ENCODE measurements at places on chromosomes 2 and 18.

DNA sequence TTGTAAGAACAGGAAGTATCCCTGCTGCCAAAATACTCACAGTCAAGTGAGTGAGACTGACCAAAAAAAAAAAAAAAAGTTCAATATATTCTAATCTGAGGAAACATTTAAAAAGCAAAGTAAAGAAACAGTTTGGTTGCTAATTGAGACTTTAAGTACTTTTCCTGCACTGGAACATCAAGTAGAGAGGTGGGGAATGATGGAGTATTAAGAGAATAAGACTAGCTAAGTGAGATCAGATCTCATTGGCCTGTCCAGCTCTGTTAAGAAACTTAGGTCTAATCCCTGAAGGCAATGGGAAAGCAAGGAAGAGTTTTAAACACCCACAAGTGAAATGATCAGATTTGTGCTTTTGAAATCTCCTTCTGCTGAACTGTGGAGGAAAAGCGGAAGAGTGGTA, 27.8 kb upstream of the MAP4K3 start:
- DNase-seq = no peak

GRCh38 chr2:129301431-129301913, 678.0 kb upstream of the RAB6C start:
- no peak for DNase-seq

DNA sequence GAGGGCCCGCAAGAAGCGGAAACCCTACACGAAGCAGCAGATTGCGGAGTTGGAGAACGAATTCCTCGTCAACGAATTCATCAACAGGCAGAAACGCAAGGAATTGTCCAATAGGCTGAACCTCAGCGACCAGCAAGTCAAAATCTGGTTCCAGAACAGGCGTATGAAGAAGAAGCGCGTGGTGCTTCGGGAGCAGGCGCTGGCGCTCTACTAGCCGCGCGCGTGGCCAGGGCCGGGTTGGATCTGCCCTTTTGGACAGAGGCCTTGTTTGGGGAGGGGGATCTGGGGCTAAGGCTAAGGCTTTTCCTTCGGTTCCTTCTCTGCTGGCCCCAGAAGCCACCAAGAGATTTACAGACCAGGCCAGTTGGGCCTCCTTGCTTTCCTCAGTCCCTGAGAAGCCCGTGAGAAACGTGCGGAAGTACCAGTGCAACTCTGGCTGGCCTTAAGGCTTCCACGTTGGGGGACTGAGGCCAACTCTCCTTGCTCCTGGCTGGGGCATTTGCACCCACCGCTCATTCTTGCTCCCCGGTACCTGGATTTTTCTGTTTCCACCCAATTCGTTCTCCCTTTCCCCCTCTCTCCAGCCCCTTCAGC, 1.0 kb downstream of the HOXD12 start:
- DNase-seq = no peak

GRCh38 chr2:142332196-142332595, 201.4 kb upstream of the LRP1B start:
- DNase-seq = no peak

DNA sequence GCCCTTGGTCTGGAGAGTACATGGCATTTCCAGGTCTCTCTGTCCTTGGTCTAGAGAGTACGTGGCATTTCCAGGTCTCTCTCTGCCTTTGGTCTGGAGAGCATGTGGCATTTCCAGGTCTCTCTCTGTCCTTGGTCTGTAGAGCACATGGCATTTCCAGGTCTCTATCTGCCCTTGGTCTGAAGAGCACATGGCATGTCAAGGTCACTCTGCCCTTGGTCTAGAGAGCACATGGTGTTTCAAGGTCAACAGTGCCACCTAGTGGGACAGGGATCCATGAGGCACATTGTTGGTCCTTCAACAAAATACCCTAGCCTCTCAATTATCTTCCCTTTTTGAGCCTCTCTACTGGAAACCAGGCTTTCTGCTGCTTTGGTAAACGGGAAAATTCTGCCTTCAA, 250.2 kb downstream of the OTX1 start:
- no peak for DNase-seq

DNA sequence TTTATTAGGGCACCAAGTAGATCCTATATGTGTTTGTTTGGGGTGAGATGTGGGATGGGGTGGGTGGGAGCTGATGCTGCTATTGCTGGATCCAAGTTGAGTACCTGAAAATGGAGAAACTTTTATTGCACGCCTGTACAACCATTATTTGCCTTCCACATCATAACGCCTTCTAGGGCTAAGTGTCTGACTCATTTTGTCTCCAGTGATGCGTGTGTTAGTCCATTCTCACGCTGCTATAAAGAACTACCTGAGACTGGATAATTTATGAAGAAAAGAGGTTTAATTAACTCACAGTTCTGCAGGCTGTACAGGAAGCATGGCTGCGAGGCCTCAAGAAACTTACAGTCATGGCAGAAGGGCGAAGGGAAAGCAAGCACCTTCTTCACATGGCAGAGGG, 58.2 kb downstream of the KDM3A start:
- peak; percentile 19 for DNase-seq

- no peak for DNase-seq
Measured at GRCh38 chr2:36807223-36807886, 110.8 kb downstream of the VIT start.

GRCh38 chr2:29562896-29563295, 358.5 kb downstream of the ALK start:
- no peak for DNase-seq

GRCh38 chr2:200469708-200470211, 40.1 kb downstream of the KCTD18 start:
- no peak for DNase-seq

DNA sequence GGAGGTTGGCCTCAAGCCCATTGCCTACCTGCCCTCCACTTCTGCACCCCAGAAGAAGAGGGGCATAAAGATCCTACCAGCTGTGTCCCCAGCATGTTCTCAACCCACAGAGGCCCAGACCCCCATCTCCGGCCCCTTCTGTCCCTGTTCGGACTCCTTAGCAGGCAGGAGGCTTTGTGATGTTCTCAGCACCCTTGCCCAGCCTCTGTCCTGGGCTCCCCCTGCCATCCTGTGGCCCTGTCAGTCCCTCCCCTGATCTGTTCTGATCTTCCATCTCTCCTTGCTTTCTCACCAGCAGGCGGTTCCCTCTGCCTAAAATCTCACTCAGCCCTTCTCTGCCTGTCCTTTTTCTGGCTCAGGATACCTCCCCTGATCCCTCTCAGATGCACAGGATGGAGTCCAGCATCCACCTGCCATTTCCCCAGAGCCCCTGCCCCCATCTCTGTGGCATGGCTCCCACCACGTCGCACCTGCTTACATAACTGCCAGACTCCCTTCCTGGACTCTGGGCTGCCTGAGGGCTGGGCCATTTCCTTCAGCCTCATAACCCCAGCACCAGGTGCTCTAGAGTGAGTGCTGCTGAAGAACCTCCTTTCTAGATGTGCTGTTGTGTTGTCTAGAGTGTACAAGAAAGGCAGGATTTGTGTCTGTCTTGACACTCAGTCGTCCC, 134.0 kb downstream of the CTIF start:
- no peak for DNase-seq

- no peak for DNase-seq
Measured at GRCh38 chr2:171522052-171522787, at the start of gene CYBRD1. CYBRD1 (plus strand) TSS chr2:171522474; CDS start chr2:171522546, 72 bp downstream.

GRCh38 chr18:67865400-67865799, 348.9 kb upstream of the DSEL start:
- no peak for DNase-seq

DNA sequence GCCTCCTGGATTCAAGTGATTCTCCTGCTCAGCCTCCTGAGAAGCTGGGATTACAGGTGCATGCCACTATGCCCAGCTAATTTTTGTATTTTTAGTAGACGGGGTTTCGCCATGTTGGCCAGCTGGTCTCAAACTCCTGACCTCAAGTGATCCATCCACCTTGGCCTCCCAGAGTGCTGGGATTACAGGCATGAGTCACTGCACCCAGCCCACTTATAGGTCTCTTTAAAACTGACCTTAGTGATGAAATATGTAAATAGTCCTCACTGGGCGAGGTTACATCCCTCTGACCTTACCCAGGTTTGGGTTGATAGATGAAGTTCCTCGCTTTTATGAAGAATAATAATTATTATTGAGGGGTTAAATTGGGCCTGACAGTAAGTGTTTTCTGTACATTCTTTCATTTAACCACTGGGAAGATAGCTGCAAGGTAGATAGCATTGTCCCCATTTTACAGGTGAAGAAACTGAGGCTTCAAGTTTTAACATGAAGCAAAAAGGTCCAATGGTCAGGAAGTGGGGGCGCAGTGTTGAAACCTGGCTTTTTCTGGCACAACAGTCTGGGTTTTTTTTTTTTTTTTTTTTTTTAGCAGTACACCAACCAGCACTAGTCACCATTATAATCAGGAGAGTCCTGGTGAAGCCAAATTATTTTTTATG, 174.8 kb upstream of the EPAS1 start:
- no peak for DNase-seq

- DNase-seq = peak; percentile 12
Measured at GRCh38 chr2:72980535-72981217, 63.4 kb downstream of the EMX1 start.

GRCh38 chr18:39780774-39781173, 2174.3 kb upstream of the PIK3C3 start:
- no peak for DNase-seq

DNA sequence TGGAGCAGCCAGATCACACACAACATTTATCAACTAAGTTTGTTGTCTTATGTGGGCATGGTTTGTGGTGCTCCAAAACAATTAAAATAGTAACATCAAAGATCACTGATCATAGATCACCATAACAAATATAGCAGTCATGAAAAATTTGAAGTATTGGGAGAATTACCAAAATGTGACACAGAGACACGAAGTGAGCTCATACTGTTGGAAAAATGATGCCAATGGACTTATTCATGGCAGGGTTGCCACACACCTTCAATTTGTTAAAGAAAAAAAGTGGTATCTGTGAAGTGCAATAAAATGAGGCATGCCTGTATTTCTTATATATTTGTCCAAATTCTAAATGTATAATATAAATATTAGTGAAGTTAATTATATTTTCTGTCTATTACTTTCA, 42.9 kb upstream of the CABYR start:
- no peak for DNase-seq

DNA sequence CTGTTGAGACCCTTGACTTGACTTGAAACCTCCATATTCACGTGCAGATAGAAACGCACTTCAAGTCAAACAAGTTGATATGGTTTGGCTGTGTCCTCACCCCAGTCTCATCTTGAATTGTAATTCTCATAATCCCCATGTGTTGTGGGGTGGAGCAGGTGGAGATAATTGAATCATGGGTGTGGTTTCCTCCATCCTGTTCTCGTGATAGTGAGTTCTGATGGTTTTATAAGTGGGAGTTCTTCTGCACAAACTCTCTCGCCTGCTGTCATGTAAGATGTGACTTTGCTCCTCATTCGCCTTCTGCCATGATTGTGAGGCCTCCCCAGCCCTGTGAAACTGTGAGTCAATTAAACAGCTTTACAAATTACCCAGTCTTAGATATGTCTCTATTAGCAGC, 21.4 kb downstream of the SLC3A1 start:
- no peak for DNase-seq

GRCh38 chr2:181876614-181877063, 14.9 kb upstream of the ITPRID2 start:
- DNase-seq = peak; percentile 83
